ENCODE measurements at places on chromosomes 3 and 15.

DNA sequence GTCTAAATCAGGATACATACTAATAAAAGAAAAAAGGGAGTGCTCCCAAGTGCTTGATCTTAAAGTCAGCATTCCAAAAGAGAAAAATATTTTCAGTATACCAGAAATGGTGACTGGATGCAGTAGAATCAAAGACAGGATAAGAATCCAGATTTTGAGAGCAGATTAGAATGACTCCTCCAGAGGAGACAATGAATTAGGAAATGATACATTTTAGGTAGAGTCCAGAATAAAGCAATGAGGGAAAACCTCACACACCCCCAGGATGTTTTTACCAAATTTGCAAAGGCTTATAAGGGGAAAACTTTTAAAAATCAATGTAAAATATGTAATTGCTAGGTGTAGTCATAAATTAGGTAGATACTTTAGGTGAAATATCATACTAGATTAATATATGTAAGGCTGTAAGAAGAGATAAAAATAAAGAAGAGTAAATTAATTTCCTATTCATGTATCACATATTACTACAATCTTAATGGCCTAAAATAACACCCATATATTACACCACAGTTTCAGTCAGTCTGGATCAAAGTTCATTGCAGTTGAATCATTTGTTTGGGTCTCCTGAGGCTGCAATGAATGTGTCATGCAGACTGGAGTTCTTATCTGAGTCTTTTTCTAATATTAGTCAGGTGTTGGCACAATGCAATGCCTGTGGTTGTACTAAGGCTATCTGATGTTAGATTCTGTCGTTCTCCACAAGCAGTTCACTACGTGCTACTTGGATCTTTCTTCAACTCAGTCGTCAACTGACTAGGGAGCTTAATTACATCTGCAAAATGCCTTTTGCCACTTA is 547.8 kb upstream of the EPHA6 start:
- DNase-seq, result no peak

GRCh38 chr15:77187751-77188464 is 117.0 kb upstream of the TSPAN3 start:
- DNase-seq, result no peak

DNA sequence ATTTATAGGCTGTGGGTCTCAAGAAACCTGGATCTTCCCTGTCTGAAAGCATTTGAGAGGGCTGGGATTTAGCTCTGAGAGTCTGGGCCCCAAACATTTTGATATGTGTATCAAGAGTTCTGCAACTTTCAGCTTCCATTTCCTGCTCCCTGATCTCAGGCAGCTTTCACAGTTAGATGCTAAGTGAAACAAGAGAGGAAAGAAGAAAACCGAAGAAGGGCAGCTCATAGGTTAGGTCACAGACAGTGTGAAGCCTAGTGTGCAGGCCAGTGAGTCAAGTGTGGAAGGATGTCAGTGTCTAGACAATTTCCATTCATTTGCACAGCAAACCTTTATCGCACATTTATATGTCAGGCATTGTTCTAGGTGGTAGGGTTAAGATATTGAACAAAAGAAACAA is 173.6 kb upstream of the PROK2 start:
- no peak for DNase-seq

GRCh38 chr3:7638103-7638502 is 777.2 kb downstream of the GRM7 start:
- DNase-seq, result no peak

DNA sequence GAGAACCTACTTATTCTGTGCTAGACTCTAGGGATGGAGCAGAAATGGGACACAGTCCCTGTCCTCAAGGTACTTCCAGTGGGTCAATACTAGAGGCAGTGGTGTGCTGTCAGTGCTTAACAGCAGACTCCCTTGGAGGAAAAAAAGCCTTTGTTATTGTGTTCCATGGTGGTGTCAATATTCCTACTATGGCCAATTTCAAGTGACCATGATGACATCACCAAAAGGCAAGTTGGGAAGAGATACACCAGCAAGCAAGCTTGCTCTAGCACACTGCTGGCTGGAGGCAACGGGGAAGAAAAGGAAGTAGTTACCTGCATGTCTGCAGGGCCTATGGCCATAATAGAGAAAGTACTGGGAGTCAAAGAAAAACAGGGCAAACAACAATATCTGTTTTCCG is 89.6 kb upstream of the ETV5 start:
- DNase-seq, result no peak

- DNase-seq, result no peak
Measured at GRCh38 chr15:80636675-80637074, 58.4 kb upstream of the ABHD17C start.

DNA sequence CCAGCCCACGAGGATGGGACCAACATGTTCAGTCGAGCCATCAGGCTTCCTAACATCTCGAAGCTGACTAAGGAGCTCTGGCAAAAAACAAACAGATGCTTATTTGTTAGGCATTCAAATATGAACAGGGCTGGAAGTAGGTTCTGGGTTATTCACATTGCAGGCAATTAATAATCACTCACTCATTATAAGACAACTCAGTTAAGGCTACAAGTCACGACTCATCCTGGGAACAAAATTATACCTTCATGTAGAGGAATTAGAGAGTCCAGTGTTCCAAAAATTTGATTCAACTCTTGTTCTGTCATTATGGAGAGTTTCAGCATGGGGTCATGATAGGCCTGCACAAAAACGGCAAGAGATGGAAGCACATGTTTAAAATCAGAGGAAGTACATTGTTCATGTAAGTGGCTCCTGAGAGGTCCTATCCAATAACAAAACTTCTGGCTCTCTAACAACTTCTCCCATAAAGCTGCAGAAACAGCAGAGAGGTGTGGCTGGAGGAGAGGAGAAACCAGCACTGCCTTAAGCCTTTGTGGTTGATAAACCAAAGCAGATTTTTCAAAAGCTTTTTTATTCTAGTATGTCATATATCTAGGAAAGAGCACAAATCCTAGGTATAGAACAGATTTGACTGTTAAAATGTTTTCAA is 50.6 kb downstream of the ARHGEF3 start:
- DNase-seq, result no peak

DNA sequence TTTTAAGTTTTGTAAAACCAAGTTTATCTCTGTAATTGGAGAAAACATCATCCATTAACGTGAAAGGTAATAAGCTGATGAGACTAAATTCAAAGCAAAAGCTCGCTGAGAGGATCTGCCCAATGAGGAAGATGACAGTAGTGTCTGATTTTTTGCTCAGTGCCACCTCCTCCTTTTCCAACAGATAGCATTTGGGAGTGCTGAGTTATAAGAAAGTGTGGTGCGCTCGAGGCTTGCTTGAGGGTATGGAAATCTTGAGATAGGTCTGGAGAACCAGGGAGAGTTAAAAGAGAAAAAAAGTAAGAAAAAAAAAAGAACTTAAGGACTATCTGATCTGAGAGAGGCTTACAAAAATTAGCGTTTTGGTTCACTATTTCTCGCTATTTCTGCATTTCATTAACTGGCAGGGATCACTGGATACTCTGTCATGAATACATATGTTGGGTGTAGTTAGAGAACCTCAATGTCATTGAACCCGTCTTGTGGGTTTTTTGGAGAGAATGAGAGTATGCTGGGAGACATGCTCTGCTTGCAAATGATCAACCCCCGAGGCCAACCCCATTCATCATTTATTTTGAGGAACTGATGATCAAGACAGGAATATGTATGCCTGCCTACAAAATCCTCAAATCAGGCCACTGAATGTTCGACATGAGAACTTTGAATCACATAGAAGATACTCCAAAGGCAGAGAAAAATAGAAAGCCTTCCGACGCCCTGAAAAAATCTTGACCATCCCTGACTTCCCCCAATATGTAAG is 973 bp upstream of the USP13 start:
- no peak for DNase-seq

DNA sequence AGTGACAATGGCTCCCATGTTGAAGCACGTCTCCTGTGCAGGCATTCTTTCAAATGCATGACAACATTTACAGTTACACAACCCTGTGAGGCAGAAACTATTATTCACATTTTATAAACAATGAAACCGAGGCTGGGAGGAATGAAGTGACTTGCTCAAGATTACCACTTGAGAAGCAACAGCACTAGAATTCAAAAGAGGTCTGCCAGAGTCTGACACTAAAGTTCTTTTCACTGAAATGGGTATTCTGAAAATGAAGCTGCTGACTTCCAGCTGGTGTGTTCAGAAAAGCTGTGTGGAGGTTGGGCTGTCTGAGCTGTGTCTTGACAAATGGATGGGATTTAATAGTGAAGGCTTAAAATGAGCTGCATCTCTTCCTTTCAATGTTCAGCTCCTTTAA is 104.4 kb downstream of the THSD4 start:
- no peak for DNase-seq
